ENCODE measurements at places on chromosomes 2 and 18.

GRCh38 chr2:86788881-86789686 lies 1.6 kb downstream of the CD8A start:
- DNase-seq = peak; percentile 45

DNA sequence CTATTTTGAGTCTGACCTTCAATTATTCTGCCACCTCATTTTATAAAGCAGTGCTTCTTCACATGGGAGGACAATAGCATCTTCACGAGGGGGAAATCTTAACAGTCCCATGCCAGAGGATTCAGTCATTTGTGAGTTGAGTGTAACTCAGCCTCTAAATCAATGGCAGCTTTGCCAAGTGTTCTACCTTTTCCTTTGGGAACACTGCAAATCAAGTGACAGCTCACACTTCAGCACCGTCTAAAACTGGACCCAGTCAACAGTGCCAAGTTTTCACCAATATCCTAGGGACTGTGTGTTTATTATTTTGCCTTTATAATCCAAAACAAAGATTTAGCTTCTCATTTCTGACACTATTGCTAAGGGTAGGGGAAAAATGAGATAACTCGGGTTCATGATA lies 133.6 kb downstream of the FIGN start:
- DNase-seq = no peak

DNA sequence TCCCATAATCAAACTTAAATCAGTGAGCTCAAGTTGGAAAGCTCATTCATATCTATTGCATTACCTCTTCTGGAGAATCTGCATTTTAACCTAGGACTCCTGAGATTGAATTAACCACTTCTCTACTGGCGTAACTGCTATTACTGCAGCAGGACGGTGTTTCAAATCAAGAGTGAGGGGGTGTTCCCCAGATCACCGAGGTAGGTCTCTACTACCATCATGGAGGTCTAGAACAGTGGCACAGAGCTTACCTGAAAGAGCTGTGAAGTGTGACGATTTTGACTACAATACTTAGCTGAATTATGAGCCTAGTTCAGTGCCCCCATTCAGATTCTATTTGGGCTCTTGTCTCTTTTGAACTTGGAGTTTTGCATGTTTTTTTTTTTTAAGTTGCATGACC lies 119.5 kb downstream of the POLE4 start:
- no peak for DNase-seq

GRCh38 chr18:49303379-49303778 lies 157.1 kb downstream of the DYM start:
- DNase-seq = no peak

- peak; percentile 41 for DNase-seq
Measured at GRCh38 chr2:47402555-47402804, 476 bp upstream of the MSH2 start.

- DNase-seq = peak; percentile 13
Measured at GRCh38 chr2:173191601-173192000, 116.0 kb downstream of the MAP3K20 start.

DNA sequence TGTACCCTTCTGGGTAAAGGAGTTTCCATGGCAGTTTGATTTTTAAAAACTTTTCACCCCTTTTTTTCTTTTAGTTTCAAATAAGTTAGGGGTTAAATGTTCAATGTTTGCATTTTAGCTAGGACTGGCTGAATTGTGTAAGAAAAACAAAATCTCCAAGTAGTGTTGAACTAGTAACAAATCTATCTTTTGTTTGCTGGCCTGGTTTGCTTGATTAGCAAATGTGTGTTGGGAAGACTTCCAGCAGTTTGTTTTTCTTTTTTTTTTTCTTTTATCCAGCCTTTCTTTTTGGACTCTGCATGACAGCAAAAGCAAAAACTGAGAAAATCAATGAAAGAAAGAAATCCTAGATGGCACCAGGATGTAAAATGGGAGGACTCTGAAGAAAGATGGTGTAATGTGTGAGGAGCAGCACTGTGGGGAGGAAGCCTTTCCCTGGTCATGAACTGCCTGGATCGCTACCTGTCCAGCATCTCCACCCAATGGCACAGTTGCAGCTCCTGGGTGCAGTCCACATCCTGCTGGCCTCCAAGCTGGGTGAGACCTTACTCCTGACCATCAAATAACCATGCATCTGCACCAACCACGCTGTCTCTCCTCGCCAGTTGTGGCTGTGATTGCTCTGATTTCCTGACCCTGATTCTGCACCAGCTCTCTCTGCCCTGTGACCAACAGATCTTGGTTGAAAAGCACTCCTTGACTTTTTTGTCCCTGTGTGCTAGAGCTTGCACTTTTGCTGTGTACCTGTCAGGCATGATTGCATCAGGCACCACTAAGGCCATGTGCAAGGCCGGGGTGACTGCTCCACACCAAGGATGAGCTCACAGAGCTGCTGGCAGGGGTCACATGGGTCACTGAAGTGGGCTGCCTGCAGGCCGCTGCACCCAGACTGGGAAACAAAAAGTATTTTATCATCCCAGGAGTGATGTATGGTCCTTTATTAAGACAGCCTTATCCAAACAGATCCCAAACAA lies 71.2 kb upstream of the ZNF236 start:
- no peak for DNase-seq

DNA sequence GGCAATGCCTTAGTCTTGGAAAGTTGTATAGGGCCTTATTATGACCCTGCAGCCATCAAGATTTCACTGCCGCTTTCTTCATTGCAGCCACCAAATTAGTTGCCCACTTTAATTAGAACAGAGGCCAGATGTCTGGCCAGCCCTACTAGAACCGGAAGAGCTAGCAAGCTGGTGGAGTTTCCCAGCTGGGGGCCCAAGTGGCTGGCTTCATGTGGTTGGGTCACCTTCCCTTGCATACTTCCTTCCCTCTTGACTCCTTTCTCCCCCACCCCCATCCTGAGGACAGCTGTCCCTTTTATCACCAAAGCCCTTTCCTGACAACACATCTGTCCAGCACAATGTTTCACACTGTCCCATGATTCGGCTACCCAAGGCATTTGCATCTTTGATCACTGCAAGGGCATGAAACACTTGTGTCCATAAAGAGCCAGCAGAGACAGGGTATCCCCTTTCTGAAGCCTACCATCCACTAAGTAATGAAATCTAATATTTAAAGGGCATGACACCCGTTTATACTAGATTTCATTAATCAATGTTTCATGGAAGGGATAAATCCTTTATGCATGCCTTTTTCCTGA lies 187.2 kb downstream of the BCL11A start:
- DNase-seq = no peak

GRCh38 chr18:74457725-74458421 lies 765 bp upstream of the DIPK1C start:
- no peak for DNase-seq

DNA sequence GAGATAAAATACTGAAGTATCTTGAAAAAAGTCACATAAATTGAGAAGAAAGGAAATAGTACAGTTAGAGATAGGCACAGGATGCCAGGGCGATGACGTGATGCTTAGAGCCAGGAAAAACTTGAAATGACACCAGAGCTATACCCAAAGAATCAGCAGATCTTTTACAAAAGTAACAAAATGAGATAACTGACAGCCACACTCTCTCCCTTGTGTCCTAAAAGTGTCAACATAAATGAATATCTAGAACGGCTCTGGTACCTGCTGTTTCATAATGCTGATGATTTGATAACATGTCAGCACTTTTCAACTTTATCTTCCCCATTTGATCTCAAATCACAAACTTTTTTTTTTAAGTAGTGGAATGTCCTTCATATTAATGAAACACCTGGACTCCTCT lies 45.6 kb upstream of the ZC3H15 start:
- no peak for DNase-seq

DNA sequence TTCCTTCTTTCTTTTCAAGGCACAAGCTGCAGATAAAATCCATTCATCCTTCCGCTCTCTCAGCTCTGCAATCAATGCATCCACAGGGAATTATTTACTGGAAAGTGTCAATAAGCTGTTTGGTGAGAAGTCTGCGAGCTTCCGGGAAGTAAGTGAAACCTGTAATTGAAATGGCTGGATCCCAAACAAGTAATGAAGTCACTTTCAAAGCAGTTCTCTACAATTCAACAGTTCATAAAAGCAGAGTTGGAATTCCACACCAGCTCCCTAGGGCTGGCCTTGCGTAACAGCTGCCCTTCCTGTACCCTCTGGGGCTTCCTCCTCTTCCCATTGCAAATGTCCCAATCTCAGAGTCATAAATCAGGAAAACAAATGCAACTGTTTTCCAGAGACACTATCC lies 9.6 kb downstream of the SERPINB2 start:
- DNase-seq = peak; percentile 22

- no peak for DNase-seq
Measured at GRCh38 chr2:60490441-60490840, 63.0 kb downstream of the BCL11A start.

DNA sequence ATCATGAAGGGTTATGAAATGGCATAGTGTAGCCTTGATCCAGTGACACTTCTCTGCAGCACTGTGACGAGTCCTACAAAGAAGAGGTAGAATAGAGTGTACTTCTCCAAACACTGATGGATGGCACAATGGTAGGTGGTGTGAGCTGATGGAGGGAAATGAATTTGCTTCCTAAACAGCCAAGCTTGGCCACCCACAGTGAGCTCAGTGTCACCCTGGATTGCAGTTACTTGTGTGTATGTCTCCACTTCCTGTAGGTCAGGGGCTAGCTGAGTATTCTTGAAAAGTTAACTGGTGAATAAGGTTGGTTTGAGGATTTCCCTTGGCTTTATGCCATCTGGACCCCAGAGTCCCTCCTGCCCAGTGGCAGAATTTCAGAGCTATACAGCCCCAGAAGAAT lies 75.9 kb downstream of the VSNL1 start:
- DNase-seq = no peak

DNA sequence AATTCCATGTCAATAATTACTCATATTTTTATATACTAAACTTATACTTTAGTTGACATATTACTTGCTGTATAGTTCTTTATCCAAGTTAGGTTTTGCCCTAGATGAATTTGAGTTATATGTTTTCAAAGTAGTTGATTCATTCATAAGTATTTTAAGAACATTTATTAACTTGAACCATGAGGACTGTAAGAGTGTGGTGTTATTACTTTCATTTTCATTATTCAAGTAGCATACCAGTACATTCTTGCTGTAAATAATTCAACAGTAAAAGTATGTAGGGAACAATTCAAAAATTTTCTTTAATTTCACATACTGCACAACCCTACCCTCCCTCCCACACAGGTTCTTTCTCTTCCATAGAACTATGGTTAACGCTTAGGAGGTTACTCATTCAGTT lies 75.4 kb downstream of the ANKRD12 start:
- no peak for DNase-seq

- DNase-seq = no peak
Measured at GRCh38 chr2:17918789-17919188, 40.3 kb downstream of the KCNS3 start.

DNA sequence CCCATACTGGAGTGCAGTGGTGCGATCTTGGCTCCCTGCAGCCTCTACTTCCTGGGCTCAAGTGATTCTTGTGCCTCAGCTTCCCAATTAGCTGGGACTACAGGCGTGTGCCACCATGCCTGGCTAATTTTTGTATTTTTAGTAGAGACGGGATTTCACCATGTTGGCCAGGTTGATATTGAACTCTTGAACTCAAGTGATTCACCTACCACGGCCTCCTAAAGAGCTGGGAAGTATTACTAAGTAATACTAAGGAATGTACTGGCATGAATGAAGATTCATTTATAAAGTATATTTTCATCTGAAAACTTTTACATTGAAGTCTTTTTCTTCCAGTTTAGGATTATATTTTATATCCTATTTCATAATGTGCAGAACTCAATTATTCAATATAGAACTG lies 38.1 kb downstream of the NUP35 start:
- DNase-seq = no peak

- DNase-seq = no peak
Measured at GRCh38 chr2:95053543-95053942, 28.0 kb downstream of the MAL start.

DNA sequence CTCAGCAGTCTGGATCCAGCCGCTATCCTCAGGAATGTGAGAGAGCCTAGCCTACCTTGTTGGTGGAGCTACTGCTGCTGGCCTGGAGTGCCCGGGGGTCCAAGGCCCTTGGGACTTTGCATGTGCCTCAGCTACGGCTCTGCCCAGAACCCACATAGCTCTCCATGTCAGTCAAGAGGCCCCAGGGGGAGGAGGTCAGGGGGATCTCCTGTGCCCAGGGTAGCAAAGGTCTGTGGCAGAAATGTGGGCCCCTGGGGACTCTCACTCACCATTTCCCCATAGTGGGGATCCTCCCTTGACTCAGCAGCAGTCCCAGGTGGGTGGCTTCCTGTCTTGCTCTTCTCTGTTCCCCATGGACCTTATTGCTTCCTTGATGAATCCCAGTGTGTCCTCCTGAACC lies 342.7 kb upstream of the CHAC2 start:
- DNase-seq = no peak

DNA sequence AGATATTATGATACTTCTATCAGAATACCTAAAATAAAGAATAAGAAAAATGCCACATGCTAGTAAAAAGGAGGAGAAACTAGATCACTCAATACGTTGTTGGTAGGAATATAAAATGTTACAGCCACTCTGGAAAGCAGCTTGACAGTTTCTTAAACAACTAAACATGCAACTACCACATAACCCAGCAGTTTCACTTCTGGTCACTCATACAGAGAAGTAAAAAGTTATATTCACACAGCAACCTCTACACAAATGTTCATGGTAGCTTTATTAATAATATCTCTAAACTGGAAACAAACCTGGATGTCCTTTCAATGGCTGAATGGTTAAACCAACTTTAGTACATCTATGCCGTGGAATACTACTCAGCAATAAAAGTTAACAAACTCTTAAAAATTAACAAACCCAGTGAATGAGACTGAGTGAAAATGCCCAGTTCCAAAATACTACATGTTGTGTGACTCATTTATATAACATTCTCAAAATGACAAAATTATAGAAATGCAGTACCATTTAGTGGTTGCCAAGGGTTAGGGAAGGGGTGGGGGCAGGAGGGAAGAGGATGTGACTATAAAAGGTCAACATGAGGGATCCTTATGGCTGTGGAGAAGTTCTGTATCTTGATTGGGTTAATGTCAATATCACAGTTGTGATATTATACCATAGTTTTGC lies 124.1 kb downstream of the MMADHC start:
- no peak for DNase-seq

- DNase-seq = peak; percentile 86
Measured at GRCh38 chr2:38233231-38233983, 143.7 kb downstream of the ATL2 start.

DNA sequence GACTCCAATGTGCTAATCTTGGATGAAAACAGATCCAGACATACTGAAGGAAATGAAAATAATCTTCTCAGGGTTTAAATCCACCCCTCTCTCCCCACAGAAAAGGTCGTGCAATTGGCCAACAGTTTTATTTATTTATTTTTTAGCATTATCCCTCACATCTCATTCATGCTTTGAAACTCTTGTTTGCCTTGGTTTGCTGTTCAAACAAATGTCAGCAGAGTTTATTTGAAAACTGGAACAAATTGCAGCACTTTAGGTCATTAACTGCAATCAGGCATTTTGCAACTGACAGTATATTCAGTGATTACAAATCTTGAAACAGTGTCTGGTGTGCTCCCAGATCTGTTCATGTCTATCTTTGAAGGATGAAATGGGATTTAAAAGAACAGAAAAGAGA lies 220.6 kb downstream of the SLC4A10 start:
- DNase-seq = no peak

GRCh38 chr2:216951171-216951570 lies 91.3 kb upstream of the TNP1 start:
- DNase-seq = no peak

GRCh38 chr18:26397019-26397418 lies 151.3 kb downstream of the KCTD1 start:
- no peak for DNase-seq

All from AG20443 (cell line).